ENCODE measurements at places on chromosomes 3 and 15. TPM values are rescaled to one million over a fixed set of nuclear protein-coding genes. Genes with fewer than 3 reads are reported as not detected.

DNA sequence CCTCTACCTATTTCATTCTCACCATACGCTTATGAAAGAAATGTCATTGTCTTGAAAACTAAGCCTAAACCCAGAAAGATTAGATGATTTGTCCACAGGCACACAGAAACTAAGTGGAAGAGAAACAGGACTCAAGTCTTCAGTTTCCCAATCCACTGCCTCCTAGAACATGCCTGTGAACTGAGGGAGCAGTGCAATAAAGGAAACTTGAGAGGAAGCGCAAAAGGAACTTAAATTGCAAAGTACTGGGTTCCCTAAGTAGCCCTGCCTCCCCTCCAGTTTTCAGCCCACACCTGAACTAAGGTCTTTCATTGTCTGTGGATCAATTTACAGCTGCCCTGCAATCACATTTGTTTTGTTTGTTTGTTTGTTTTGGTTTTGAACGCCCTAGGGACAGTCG lies 56.7 kb upstream of the TSEN2 start:
- DNase-seq, result no peak

DNA sequence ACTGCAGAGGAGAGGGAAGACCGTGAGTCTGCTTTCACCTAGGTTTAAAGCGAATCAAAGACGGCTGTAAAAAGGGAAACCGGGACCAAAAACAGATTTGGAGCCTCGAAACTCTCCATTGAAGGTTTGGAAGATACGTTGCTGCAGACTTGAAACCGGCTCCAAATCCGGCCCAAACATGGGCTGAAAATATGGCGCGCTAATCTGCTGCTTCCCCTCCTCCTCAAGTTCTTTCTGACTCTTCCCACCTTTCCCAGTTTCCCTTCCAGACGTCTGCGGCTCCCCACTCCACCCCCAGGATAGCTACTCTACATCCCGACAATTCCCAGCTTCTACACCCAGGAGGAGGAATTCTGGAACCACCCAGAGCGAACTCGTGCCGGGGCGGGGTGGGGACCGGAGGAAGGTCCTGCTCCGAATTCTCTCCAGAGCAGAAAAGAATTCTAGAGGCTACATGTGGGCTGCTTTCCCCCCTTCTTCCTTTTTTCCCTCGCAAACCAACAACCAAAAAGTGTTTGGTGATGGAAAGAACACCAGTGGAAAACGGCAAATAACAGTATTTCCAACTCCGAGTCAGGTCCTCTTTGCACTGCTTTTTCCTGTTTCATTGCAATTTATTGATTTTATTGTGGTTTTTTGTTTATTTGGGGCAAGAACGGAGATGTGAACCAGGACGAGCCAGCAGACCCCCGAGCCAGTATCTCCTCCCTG lies 8.5 kb downstream of the EOMES start:
- no peak for DNase-seq

The SCN11A gene
- total RNA-seq, result not detected

The ADCY5 gene
- not detected for total RNA-seq

The CHRD gene
- total RNA-seq, result not detected

DNA sequence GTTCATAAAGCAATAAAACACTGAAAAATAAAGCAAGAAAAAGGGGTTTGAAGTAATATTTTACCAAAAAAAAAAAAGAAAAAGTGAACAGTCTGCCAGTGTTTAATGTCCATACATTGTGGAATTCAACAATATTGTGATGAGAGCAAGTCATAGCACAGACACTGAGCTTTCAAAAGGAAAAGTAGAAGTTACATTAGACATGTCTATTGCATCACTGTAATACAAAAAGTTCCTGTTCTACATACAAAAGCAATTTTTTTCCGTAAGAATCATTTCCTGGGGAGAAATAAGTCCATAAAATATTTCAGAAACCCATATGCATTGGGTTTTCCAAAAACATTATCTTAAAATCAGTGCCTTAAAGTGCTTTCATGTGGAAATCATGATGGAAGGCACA lies 11.8 kb upstream of the HDC start:
- no peak for DNase-seq

The GPR62 gene
- not detected for total RNA-seq

DNA sequence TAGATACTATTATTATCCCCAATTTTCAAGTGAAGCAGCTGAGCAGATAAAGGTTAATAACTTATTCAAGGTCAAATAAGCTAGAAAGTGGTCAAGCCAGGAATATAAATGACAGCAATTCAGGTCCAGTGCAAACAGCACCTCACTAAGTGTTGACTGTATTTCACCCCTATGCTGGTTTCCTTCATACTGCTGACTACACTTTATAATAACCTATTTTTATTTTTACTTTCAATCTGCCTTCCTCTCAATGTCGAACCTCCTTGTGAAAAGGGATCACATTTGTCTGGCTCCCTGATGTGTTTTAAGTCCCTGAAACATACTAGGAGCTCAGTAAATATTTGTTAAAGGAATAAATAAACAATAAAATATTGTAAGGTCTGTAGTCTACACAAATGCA lies 146.1 kb downstream of the NAALADL2 start:
- no peak for DNase-seq

DNA sequence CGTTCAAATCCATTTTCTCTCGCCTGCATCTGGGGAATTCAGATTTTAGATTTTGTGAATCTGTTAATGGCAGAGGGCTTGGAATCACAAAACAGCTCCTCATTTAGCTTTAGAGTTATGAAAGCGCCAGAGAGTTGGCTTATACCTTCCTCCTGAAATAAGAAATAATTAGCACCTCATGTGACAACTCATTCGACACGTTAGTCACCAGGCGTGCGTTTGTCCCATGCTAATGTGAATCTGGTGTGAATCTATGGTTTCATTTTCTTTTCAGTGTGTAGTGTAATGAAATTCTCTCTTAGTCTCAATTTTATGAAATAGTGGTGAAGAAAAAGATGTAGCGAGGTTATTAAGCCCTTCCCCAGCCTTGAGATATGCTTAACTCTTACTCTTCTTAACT lies 89.4 kb downstream of the EDEM1 start:
- DNase-seq, result no peak

DNA sequence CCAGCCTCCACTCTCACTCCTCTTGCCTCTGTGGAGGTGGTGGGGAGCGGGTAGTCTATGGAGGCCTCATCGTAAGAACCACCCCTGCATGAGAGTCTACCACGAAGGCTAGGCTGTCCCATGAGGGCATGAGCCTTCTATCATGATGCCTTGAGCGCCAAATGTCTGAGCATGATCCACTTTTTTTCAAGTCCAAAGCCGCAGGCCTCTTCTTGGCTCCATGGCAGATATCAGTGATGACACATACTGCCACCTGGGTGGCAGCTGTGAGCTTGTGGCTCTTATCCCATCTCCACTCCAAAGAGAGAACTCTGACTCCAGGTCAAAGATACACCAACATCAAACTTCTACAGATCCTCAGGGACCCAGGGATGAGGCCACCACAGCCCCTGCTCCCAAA lies 13.5 kb downstream of the POC1A start:
- DNase-seq, result no peak

The TMEM207 gene
- not detected for total RNA-seq

DNA sequence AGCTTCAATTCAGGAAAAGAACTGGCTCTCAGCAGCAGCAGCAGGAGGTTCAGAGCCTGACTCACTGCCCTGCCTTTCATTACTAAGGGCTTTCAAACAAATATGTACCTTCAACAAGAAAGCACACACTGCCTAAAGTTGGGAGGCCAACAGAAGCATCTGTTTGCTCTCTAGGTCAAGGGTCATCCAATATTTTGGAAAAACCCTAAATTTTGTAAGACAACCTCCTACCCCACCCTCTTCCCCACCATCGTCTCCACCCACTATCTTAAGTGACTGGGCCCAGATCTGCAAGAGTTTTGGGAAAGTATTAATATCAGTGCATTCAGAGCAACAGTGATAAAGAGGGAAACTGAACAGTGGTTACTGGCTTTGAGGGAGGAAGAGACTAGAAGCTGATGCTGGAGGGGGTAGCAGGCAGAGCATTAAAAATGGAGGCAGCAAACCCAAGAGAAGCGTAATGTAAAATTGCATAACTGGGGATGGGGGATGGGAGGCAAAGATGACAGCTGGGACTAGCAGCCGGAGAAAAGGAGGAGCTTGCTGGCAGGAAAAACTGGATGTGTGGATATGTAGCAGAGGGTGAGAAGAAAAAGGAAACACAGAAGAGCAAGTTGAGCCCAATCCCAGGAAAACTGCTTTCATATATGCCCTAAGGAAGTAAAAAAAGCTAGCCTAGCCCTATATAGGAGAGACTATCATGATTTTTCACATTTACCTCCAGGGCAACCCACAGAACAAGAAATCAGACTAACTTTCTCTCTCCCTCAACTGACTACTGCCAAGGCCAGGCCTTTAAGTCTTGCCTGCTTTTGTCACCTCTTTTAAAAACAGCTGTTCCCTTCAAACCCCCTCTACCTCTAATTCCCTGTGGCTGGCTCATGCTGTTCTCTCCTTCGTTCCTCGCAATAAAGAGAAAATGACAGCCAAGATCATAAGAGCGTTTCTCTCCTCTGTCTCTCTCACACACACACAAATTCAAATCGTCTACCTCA lies 31.4 kb downstream of the NPTN start:
- no peak for DNase-seq

DNA sequence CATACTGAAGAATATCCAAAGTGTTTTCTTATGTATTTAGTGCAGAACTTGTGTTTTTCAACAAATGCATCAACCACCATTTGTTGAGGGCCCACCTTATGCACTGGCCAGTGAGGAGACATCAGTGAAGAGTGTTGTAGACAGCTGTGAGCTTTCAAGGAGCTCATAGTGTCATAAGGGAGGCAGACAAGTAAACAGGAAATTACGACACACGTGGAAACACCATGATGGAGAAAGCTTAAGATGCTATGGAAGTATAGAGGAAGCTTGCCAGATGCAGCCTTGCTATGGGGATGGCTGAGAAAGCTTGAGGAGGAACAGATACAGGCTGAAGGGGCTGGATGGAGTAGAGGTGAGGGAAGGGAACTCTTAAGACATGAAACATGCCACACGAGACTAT lies 50.8 kb upstream of the PSMD6 start:
- DNase-seq, result no peak

DNA sequence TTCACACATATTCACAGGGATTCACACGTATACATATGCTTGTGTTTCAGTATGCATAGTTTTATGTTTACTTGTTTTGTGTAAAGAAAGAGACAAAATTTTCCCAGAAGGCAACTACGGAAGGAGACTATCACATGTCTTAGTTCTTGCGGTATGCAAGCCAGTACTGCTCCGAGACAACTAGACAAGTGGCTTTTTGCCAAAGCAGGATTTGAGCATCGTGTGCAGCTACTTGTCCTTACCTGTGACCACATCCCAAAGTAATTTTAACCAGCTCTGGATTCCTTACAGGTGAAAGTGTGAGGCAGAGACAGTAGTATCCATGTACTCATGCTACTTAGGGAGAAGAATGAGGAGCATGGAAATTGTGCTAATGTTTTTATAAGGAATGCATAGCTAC lies 591.4 kb upstream of the NR2F2 start:
- no peak for DNase-seq

DNA sequence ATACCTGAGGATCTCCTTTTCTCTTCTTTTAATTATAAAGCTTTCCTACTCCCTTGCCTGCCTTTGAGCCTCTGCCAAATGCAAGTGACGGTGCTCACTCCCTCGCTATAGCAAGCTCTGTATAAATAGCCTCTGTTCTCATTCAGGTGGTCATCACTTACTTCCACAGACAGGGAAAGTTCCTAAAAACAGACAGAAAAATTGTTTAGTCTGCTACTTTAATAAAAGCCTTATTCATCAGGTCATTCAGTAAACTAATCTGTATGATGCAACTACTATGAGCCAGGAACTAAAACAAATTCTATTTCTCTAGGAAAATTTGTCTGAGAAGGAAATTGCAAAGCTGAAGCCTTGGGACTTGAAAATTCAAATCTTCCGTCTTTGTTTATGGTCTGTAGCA lies 10.2 kb upstream of the DLG1 start:
- no peak for DNase-seq

GRCh38 chr3:166205158-166205557 lies 367.9 kb upstream of the BCHE start:
- DNase-seq, result no peak

DNA sequence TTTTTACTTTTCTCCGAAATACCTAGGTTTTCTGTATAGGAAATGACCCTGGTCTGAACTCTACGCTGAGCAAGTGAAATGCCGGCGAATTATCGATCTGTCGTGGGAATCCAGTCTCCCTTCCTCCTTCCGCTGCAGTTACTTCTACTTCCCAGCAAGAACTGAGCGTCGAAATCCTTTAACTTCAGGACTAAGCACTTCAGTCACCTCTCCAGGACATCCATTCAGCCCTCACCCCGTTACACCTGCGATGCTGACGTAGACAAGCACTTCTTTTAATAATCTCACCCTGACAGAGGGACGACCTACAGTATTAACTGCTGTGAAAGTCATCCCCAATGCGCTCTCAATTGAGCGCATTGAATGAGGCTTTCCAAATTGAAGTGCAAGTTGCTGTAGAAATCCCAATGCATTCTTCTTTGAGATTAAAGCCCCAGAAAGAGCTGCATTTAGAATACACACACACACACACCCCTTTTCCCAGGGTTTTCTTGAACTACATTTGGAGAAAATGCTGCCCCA lies 1.3 kb downstream of the TOP2B start:
- peak; percentile 42 for DNase-seq

The PLA2G4E gene
- total RNA-seq, result not detected

The CCR5 gene
- total RNA-seq, result 38.4 TPM
